ENCODE measurements at places on chromosomes 16 and 17.

GRCh38 chr16:86064431-86065250 lies 165.7 kb downstream of the IRF8 start:
- DNase-seq: no peak

- no peak for DNase-seq
These were observed 61.5 kb downstream of the DHRS7C start for GRCh38 chr17:9729735-9730420.

DNA sequence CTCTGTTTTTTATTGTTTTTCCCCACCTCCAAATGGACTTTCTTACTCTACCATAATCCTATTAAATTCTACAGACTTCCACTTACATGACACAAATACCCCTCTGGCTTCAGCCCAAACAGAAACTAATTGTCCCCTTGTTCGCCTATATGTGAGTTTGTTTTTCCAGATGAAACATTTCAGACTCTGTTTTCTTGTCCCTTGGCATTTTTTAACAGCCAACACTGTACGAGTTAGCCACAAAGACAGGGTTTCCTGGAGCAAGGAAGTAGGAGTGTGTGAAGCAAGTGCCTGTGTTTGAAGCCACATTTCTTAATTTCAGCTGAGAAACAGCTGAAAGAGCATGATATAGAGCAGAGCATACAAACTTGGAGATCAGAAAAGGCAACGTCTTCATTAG lies 382.2 kb upstream of the CDH5 start:
- no peak for DNase-seq

DNA sequence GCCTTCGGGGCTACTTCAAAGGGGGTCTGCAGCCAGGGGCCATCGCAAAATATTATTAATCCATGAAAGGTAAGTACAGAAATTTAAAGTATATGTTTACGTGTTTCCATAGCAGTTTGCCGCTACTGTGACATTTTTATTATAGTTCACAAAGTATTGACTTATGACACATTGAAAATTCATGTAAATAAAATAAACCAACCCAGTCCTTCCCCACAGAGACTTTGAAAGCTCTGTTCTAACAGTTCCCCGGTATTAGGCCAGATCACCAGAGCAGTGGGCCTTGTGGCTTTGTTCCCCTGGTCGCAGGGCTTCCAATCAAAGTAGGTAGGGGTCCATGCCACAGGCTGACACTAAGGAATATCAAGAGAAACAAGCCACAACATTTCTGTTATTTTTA lies 13.9 kb downstream of the KIAA0753 start:
- no peak for DNase-seq

DNA sequence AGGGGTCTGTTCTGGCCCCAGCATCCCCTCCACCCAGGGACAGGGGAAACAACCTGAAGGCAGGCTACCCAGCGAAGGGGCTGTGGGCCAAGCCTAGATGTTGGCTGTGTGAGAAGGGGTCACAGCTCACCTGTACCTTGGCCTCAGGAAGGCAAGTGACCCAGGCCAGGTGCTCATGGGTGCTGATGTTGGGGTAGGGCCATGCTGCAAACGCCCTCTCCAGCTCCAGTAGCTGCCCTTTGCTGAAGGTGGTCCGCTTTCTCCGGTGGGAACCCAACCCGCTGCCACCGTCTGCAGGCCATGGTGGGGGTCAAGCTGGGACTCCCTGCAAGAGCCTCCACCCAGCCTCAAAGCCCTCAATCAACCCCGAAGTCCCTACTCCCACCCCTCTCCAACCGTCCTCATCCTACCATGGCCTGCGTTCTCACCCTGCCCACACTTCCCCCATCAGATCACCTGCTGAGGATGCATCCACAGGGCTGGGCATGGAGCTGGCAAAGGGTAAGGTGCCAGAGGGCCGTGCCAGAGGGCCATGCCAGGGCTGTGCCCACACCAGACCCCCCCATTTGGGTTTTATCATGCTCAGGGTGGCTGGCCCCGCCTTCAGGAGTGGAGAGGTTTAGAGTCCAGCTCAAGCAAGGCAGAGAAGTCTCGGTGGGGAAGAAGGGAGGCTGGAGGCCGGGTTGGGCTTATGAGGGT lies at the start of gene SEBOX:
TSS of gene SEBOX (minus strand) at position 535 of the 699 bp plus-strand sequence. CDS start at position 487, 48 bp downstream.
- DNase-seq: no peak

GRCh38 chr16:19936441-19936840 lies 51.8 kb upstream of the GPRC5B start:
- no peak for DNase-seq

DNA sequence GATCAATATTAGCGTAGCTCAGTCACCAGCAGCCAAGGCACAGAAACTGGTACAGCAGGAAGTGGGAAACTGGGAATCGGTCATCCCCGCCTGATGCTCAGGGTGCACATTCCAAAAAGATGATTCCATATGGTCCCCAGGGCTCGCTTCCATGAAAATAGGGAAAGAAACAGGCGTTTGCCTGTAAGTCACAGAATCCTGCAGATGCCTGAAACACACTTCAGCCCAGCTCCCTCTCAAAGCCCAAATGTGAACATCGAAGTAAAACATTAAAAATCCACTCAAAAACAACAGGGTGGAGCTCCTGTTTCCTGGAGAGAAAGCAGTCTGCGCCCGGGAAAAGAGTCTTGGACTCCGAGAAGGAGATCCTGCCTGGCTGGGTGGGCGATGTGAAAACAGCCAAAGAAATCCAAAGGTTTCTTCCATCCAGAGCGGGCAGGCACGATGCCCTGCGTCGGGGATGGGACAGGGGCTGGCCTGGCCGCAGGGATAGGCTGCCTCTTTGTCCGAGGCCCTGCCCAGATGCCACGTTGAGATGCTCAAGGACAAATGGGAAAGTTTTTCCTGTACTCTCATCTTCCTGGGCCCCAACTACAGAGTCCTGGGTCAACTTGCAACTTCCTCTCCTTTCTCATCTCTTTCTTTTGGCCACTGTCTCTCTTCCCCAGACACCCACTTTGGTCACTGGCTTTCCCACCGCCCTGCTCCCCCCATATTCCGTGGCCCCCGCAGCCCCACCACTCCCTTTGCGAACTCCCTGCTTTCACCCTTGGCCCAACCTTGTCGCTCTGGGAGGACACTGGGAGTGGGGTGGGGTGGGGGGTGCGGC lies 743 bp downstream of the WIPI1 start:
- DNase-seq: peak; percentile 20

GRCh38 chr17:75778861-75779249 lies 5.8 kb upstream of the UNK start:
- no peak for DNase-seq

DNA sequence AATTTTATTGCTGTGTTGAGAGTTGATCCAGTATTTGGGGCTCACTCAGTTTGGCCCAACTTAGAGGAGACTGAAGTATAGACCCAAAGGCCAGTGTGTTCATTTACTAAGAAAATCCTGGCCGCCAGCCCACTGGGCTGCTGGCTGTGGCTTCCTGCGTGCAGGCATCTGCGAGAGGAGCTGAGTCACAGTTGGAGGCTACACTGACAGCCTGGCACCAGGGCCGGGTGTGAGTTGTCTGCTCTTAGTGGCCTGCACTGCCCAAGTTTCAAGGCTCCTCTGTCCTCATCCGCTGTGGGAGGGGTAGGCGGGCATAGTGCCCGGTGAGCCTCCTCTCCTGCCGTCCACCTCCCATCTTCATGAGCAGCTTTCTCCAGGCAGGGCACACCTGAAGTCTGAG lies 54.2 kb downstream of the PLD6 start:
- DNase-seq: no peak

GRCh38 chr16:85645021-85645589 lies 32.0 kb downstream of the GSE1 start:
- DNase-seq: no peak

GRCh38 chr16:66996324-66996982 lies 8.1 kb downstream of the CES4A start:
- DNase-seq: no peak

- no peak for DNase-seq
These were observed 44.3 kb downstream of the MPRIP start for GRCh38 chr17:17086585-17086984.

DNA sequence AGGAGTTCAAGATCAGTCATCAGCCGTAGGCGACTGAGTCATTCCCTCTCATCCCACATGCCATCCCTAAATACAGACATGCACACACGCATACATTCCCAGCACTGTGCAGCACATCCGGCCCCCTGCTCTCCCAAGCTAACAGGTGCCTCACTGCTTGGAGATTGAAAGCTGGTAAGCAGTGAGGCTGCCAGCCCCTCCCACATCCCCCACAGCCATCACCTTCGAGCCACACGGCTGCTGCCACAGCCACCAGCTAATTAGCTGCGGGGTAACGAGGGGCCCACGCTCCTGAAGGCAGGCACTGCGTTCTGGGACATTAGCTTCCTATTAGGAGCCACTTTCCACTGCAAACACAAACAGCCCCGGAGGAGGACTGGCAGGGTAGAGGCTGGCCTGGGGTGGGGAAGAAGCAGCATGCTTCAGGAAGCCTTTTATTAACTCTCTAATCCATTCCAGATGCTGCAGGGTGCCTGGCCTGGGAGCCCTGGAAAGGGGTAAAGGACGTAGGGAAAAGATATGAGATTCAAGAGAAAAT lies 179.6 kb downstream of the CCT6B start:
- peak; percentile 14 for DNase-seq

DNA sequence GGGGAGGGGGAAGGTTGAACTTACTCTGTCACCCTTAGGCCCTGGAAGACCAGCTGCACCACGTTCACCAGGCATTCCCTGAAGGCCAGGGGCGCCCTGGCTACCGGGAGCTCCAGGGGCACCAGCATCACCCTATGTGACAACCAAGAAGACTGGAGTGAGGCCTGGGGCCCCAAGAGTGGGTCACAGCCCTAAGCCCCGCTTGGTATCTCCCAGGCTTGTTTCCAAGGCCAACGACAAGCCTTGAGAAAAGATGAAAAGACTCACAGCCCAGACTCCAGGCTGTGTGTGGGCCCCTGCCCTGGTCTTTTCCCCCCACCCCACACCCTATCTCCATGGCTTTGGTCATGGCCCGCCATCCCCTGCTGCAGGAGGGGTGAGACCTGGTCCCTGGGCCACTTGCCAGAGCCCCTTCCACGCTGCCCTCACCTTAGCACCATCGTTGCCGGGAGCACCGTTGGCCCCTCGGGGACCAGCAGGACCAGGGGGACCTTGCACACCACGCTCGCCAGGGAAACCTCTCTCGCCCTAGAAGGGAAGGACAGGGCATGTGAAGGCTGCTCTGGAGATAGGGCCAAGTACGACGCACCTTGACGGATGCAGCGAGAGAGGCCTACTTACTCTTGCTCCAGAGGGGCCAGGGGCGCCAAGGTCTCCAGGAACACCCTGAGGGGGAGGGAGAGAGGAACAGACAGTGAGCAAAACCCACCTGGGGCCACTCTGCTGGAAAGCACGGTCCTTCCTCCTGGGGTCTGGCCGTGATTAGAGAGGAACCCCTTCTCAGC lies 9.9 kb downstream of the COL1A1 start:
- no peak for DNase-seq

GRCh38 chr17:55037828-55038227 lies 69.3 kb downstream of the STXBP4 start:
- no peak for DNase-seq

- peak; percentile 40 for DNase-seq
These were observed 19.6 kb upstream of the KANSL1 start for GRCh38 chr17:46212634-46213435.

Measured in NCI-H345 (cell line).